ENCODE measurements at places on chromosomes 6 and 20.
A peak's percentile ranks its signal among the peaks of the same experiment; 100 is the strongest.

GRCh38 chr20:44526129-44526528, 4.3 kb upstream of the SERINC3 start:
- DNase-seq: no peak

- no peak for DNase-seq
These were observed 5.7 kb upstream of the NHSL1 start for GRCh38 chr6:138504764-138505689.

GRCh38 chr20:15333170-15333569, 995.8 kb upstream of the FLRT3 start:
- DNase-seq: no peak

GRCh38 chr6:14826456-14826855, 419.4 kb upstream of the JARID2 start:
- no peak for DNase-seq

GRCh38 chr6:113909224-113909856, 52.2 kb downstream of the MARCKS start:
- DNase-seq: no peak

GRCh38 chr6:7213416-7213815, 99.6 kb downstream of the SSR1 start:
- DNase-seq: no peak

- no peak for DNase-seq
These were observed 142.9 kb downstream of the WDR27 start for GRCh38 chr6:169558774-169559441.

- DNase-seq: no peak
These were observed 44.0 kb upstream of the COL21A1 start for GRCh38 chr6:56291302-56291917.

- DNase-seq: no peak
These were observed 497.8 kb upstream of the ARID1B start for GRCh38 chr6:156279261-156279969.

DNA sequence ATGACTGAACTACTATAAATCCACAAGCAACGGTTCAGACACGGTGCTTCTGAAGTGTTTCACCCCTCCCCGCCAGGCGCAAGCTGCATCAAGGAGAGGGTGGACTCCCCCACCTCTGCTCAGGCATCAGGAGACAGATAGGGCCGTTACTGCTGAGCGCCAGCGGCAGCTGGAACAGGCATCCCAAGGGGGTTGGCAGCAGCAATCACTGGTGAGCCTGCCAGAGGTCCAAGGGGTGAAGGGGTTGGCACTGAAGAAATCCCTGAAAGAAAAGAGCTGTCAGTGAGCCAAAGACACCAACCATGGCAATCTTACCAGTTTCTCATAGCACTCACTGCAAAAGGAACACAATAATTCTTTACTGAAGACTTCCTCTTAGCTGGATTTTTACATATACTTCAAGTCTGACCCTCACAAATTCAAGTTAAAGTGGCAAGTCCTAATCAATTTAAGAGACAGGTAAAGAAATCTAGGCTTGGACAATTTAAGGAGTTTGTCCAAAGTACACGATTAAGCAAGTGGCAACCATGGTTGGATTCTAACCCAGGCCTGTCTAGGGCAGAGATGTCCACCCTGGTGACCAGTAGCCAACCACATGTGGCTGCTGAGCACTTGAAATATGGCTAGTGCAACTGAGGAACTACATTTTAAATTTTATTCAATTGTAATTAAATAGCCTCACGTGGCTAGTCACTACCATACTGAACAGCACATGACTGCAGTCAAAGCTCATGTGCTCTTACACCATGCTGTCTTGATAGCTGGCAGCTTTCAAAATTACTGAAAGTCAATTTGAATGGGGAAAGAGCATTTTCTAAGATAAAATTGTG, 21.7 kb upstream of the TBC1D20 start:
- DNase-seq: no peak

DNA sequence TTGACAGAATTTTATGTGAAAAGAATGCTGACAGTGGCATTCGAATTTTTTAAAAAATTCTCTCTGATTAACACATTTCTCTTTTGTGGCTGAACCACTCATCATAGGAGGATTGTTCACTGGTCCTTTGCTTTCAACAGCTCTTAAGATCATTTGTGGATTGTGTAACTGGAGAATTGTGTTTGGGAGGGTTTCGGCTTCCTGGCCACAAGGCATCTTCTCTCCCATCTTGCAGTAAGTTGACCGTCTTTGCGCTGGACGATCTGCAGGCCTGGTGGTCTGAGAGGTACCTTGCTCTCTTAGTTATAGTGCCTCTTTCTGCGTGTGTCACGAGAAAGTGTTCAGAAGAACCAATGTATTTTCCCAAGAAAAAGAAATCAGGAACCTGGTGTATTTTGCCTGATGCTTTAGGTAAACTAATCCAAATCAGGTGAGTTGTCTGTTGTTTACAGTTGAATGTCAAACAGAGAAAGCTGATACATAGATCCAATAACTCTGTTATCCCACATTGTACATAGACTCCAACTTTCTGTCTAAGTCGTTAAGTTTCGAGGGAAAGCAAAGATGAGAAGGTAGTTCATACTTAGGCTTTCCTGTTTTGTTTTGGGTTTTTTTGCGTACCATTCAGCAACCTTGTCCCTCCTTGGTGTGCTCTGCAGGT, 14.8 kb upstream of the EXOC2 start:
- DNase-seq: no peak

- DNase-seq: no peak
These were observed 15.6 kb downstream of the STK4 start for GRCh38 chr20:44981736-44982406.

DNA sequence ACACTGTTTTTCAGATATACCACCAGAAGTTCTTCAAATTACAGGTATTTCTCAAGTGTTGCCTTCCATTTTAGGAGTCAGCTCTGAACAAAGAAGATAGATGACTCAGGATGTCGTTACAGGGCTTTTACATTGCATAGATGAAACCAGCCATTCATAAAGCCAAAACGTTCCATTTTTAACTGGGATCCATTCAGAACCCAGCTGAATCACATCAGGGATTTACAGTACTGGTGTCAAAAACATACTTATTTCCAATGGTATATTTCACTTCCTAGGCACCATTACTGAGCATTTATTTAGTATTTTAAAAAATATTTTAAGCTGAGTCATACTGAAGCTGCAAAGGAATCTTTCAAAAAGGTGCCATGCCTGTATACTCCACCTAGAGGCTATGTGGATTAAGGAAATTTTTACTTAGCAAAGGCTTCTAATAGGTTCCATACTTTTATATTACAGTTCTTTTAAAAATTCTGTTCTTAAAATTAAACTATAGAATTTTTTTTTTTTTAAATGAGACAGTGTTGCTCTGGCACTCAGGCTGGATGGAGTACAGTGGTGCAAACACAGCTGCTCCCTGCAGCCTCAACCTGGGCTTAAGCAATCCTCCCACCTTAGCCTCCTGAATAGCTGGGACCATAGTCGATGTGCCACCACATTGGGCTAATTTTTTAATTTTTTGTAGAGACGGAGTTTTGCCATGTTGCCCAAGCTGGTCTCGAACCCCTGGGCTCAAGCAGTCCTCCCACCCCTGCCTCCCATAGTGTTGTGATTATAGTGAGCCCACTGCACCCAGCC, 2.6 kb downstream of the ASF1A start:
- peak; percentile 27 for DNase-seq

DNA sequence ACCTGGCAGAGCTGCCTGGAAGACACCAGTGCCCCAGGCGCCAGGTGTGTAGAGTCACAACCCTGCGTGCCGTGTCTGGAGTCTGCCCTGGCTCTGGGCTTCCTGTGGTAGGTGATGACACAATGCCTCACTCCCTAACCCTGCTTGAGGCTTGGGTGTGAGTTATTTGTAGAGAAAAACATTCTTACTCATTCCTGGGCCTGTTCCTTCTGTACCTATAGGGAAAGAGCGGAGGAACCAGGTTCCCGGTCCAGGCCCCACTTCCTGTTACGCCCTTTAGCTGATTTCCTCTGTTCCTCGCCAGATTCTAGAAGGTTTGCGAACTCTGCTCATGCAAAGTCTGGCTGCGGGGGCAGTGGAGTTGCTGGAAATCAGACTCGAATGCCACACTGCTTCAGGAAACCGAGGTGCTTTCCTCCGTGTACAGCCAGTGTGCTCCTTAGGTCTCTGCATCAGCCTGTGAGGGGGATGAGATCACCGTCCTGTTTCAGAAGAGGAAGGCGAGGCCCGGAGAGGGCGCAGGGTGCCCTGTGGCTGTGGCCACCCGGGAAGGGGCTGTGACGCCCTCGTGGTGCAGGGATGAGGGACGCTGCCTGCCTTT, 67.1 kb upstream of the DUSP22 start:
- no peak for DNase-seq

DNA sequence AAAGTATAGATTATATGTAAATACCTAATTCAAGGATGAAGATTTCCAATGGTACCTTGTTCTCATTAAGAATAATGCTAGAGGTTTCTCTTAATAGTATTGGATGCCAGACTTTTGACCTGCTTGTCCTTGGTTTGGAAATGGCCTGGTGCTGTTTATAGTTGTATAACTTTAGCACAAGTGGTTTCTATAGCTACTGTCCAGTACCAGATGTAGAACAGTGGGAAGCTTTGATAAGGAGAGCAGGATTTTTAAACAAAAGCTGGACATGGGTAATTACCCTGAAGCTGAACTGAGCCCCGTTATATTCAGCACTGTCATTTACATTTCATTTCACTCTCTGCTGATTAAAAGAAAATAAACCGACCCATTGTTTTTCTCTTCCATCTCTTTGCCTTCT, 43.7 kb downstream of the TRMT11 start:
- DNase-seq: no peak

DNA sequence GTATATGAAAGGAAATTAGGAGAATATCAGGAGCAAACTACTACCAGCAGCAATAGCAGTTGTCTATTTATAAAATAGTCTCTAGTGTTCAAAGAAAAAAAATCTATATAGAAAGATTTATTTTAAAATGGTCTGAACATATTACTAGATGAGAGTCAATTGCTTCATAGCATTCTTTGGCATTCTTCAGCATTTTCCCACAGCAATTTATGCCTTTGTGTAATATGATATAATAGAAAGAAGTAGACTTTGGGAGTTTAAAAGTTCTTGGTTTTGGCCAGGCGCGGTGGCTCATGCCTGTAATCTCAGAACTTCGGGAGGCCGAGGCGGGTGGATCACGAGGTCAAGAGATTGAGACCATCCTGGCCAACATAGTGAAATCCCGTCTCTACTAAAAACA, 157.0 kb upstream of the PLN start:
- no peak for DNase-seq

DNA sequence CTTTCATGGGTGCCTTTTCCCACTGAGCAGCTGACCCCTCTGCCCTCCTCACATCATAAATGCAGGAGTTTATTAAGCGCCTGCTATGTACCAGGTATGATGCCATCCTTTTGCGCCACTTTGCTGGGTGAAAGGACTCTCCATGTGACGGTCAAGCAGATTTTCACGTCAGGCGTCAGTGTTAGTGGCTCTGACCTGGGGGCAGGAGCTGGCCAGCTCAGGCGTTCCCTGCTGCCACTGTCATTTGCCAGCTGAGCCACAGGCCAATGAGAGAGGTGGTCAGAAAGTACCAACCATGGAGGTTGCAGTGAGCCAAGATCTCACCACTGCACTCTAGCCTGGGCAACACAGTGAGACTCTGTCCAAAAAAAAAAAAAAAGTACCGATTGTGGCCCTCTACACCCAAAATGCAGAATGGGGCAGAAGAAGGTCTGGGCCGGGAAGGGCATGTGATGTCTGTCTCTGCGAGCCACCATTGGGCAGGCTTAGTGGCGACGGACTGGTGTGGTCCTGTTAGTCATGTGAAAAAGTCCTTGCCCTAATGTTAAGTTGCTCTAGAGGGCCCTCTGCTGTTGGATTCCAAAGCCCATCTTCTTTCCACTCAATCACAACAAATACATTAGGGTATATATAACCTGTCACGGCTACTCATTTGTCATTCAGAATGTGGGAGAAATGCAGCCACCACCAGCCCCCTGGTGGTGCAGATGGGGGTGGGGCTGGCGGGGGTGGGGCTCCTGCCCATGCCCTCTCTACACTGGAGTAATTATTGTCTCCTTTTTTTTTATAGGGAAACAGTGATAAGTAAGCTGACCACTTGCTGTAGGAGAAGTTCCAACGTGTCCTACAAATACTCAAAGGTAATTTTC, 18.4 kb upstream of the SLC22A1 start:
- no peak for DNase-seq

GRCh38 chr20:62458275-62459251, 17.2 kb downstream of the GATA5 start:
- DNase-seq: no peak

GRCh38 chr20:10639077-10639736, 34.6 kb downstream of the JAG1 start:
- no peak for DNase-seq

DNA sequence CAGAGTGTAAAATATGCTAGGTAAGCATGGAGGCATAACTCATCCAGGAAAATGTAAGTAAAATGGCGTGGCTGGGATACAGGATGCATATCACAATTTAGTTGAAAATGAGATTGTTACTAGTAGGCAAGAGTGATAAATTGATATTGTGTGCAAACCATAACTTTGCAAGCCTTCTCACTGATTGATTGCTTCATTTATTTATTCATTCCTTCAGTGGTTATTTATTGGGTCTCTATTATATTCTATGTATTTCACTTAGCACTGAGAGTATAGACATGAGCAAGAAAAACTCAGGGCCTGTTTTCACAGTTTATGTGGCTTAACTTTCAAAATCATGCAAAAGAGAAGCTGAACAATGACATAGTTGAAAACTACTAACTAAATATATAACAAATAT, 241.0 kb upstream of the EYS start:
- DNase-seq: no peak

- no peak for DNase-seq
These were observed 76.3 kb downstream of the FARS2 start for GRCh38 chr6:5337573-5337972.

DNA sequence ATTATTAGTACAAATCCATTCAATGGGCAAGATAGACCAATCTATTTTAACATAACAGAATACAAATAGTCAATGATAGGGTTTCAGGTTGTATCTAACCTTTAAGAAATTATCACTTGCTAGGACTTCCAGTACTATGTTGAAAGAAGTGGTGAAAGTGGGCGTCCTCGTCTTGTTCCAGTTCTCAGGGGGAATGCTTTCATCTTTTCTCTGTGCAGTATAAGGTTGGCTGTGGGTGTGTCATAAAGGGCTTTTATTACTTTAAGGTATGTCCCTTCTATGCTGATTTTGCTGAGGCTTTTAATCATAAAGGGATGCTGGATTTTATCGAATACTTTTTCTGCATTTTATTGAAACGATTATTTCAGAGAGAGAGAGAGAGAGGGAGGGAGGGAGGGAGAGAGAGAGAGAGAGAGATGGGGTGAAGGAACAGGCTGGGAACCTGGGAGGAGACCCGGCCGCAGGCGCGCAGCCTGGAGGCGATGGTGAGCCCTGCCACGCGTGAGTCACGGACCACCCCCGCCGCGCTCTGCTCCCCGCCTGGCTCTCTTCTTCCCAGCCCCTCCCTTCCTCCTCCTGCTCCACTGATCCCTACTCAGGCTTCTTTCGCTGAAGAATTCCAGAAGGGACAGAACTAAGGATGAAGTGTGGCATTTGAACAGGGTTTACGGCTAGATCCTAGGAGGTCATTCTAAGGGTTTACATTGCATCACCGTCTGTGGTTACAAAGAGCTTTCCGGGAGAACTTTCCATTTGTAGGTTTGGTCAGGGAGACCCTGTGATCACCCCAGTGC, 45.5 kb upstream of the HLA-E start:
- no peak for DNase-seq

GRCh38 chr6:46325561-46326530, 155.1 kb upstream of the ENPP5 start:
- no peak for DNase-seq

- no peak for DNase-seq
These were observed 141.7 kb downstream of the RFX6 start for GRCh38 chr6:117018771-117019170.

Measured in SIG-M5 (cell line).